Urothelium cell line (cell line): ENCODE measurements at places on chromosomes 5 and 9.
A peak's percentile ranks its signal among the peaks of the same experiment; 100 is the strongest.

DNA sequence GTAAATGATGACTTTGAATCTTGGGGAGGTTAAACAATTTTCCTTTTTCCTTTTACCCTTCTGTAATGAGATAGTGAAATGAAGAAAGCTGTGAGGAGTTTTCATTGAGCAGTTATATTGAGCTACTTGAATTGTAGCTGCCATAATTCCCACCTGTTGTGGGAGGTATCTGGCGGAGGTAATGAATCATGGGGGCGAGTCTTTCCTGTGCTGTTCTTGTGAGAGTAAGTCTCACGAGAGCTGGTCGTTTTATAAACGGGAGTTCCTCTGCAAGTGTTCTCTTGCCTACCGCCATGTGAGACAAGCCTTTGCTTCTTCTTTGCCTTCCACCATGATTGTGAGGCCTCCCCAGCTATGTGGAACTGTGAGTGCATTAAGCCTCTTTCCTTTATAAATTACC lies 258.4 kb downstream of the FER start:
- DNase-seq: no peak

- DNase-seq: no peak
Observed at GRCh38 chr5:32572778-32573480, 12.4 kb upstream of the SUB1 start.

DNA sequence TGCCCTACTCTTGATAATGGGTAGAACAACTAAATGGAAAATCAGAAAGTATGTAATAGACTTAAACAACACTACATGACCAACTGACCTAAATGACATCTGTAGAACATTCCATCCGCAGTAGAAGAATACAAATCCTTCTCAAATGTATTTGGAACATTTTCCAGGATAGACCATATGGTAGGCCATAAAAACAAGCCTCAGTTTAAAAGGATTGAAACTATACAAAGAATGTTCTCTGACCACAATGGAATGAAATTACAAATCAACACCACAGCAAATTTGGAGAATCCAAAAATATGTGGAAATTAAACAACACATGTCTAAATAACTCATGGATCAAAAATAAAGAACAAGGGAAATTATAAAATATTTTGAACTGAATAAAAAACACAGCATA lies 189.2 kb downstream of the NDUFS4 start:
- DNase-seq: no peak

- DNase-seq: no peak
Observed at GRCh38 chr5:172370237-172370640, 84.1 kb downstream of the SH3PXD2B start.

DNA sequence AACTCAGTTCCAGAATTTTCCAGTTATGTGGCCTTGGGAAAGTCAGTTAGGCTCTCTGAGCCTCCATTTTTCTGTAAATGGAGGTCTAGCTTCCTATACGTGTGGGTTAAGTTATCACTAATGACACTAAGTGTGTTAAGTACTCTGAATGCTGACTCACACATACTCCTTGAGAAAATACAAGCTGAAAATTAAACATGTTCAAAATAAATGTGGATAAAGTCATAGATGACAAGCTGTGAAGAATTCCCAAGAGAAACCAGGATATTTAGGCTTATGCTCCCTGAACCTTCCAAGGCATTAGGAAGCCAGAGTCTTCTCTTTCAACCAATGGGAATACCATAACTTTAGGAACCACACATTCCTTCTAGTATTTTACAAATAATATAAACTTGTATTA lies 58.1 kb downstream of the ABCA1 start:
- no peak for DNase-seq

DNA sequence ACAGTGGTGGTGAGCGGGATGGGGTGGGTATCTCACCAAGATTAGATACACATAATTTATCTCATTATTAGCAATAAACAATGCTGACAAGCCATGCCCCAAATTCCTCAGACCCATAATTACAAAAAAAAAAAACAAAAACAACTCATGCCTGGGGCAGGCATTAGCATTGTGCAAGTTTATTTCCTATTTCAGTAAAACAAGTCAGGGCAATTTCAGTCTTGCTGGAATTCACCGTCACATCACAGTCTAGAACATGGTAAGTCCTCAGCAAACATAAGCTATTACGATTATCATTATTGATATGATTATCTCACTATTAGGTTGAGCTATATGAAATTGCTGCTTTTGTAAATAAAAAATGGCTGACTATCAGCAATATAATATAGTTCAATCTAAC lies 57.5 kb upstream of the GNAQ start:
- no peak for DNase-seq

GRCh38 chr5:128539038-128539429 lies 989 bp upstream of the FBN2 start:
- peak; percentile 10 for DNase-seq

GRCh38 chr9:129493002-129493705 lies 127.7 kb downstream of the C9orf50 start:
- no peak for DNase-seq

DNA sequence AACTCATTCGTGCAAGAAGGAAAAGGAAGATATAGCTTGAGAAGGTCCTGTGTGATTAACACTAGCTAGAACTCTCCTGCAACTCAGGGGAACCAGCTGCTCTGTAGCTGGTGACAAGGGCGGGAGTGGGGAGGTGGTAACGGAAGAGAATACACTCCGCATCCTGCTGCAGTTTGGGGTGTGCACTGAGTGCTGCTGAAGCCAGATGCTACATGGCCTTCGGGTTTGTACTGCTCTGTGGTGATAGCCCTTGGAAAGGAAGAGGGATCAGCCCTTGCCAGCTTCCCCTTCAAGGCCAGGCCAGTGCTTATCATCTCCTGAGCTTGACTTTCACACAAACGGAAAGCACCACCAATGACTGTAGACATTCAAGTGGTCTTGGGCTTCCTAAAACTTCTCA lies 34.3 kb downstream of the FRMD3 start:
- no peak for DNase-seq
